Skin of body (tissue), 3 donors: ENCODE measurements at places on chromosomes 1 and 21.

DNA sequence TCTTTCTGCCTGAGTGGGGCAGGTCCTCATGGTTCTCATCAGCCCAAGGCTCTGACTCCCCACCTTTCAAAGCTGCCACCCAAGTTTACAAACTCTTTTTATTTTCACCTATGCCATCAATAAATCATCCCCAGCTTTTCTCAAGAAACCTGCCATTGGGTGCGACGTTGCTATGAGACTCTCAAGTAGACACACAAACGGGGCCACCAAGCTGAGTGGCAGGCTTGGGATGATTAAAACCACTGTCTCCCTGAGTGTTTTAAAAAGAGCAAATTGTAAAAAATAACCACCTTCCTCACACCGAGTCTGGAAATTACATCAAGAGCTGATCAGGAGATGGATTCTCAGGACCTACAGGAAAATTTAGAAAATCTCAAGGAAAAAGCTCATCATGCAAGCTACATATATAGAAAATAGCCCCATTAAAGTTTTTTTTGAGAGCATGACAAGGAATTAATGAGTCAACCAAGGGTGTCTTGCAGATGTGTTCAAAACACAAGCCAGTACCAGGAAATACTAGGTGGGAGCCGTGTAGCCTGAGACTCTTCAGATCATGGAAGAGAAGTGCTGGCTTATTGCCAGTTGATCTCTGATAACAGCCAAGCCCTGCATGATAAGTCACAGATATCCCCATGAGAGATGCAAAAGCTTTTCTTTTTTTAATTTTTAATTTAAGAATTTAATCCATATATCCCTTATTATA, 158.4 kb upstream of the BACE2 start:
- DNase-seq, result no peak

- DNase-seq, result no peak
These were observed 1.9 kb upstream of the MGST3 start for GRCh38 chr1:165629151-165629550.

- no peak for DNase-seq
These were observed 61.8 kb upstream of the ETS2 start for GRCh38 chr21:38743772-38744529.

- no peak for DNase-seq
These were observed 20.0 kb downstream of the CDC73 start for GRCh38 chr1:193141804-193142203.
